ENCODE measurements at places on chromosomes 4 and X. TPM values are rescaled to one million over a fixed set of nuclear protein-coding genes. Genes with fewer than 3 reads are reported as not detected.

The BCAP31 gene
- 45.4 TPM for total RNA-seq

DNA sequence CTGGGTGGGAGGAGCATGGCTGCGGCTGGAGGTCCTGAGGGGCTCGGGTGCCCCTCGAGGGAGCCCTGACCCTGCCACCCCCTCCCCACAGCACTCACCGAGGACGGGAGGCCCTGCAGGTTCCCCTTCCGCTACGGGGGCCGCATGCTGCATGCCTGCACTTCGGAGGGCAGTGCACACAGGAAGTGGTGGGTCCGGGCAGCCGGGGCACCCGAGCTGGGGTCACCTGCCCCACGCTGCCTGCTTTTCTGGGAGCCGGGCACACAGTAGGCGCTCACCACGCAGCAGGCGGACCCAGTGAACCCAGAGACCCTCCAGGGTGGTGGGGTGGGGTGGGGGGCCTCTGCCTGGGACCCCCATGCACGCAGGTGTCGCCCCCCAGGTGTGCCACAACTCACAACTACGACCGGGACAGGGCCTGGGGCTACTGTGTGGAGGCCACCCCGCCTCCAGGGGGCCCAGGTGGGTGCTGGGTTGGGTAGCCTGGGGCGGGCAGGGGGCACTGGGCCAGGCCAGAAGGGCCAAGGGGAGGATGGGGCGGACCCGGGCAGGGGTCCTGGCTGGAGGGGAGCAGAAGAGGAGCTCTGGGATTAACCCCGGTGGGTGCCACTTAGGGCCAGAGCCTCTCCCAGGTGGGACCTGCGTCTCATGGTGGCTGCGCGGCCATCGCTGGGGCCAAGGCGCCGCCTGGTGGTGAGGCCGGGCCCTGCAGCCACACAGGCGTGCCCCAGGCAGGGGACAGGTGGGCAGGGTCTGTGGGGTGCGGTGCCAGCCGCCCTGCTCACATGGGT is 1.4 kb downstream of the HGFAC start:
- DNase-seq = peak; percentile 69

- no peak for DNase-seq
Observed at GRCh38 chr4:108111781-108112180, 57.0 kb downstream of the LEF1 start.

The SNCA gene
- total RNA-seq = 3.9 TPM

DNA sequence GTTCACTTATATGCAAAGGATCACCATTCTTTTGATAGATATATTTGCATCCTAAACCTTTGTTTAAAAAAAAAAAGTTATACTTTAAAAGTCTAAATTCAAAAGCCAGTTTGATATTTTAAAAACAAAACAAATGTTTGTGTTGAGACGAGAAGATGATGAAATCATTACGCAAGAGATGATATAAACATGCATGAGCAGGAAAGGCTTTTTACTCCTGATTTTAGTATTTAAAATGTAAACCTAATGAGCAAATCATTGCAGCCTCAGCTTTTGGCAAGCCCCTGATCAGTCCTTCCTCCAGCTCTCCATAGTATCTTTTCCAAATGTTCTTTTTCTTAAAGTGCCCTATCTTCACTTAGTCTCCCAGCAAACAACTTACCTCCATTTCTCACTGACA is 115.6 kb downstream of the ARAP2 start:
- no peak for DNase-seq

The CNGA1 gene
- 11.7 TPM for total RNA-seq

DNA sequence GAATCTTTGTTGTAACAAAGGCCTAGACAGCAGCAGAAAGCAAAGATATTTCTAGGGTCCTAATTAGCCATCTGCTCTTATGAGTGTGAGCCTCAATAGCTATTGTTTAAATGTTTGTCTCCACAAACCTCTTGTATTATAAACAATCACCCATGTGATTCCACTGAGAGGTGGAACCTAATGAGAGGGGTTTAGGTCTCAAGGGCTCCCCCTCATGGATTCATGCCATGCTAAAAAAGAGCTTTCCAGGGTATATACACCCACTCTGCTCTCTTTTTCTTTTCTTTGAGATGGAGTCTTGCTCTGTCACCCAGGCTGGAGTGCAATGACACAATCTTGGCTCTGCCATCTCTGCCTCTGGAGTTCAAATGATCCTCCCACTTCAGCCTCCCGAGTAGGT is 42.1 kb downstream of the TRIM61 start:
- DNase-seq = no peak

- DNase-seq = no peak
Observed at GRCh38 chr4:169823685-169824084, 65.9 kb upstream of the HPF1 start.

GRCh38 chrX:133608406-133608805 is 193.1 kb upstream of the GPC4 start:
- DNase-seq = no peak

The USP17L10 gene
- not detected for total RNA-seq

The NPY5R gene
- not detected for total RNA-seq

The MTNR1A gene
- total RNA-seq = not detected

The ZNF711 gene
- 13.2 TPM for total RNA-seq

The NALF2 gene
- 0.40 TPM for total RNA-seq

GRCh38 chr4:148420397-148420796 is 21.8 kb downstream of the NR3C2 start:
- no peak for DNase-seq

The ADAMTS3 gene
- total RNA-seq = 1.7 TPM

DNA sequence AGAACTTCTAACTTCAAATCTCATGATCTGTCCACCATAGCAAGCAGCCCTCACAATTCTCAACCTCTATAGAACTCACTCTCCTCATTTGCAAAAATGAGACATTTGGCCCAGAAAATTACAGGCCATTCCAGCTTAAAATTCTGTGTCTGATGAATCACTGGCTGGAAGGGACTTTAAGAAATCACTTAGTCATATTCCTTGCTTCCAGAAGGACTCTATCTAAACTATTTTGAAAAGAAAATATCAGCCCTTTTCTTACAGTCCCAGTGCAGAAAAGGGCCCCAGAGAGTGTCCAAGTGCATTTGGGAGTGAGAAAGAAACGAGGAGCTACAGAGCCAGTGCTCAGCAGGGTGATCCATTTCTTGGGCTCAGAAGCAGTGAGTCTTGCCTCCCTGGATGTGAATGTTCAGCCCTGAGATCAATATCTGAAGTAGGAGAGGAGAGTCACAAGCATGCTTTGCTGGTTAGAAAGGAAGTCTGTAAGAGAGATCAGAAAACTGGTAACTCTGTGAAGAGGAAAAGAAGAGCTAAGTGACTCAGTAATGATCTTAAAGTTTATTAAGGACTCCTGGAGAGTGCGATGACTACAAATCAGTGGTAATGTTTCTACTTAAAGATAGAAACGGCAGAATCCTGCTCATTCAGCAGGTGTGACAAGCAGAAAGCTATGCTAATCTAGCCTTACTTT is 139.8 kb downstream of the PALLD start:
- DNase-seq = no peak

The SHROOM2 gene
- total RNA-seq = 7.4 TPM

DNA sequence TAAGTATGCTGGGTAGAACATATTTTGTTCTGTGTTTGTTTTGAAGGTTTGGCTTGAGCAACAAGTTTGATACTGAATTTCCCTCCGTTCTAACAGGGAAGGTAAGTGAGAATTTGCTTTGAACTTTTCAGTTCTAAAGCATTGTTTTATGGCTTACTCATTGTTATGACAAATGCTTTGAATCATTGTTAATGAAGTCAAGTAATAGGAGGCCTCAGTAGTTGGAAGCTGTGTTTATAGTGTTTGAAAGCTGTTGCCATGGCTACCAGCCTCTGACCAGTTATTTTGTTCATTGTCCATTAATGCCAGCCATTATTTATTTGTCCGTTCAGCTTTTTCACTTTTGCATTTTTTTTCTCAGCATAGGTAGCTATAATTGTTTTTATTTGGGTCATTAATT is 14.4 kb downstream of the CHIC1 start:
- DNase-seq = no peak

The HERC6 gene
- total RNA-seq = 17.2 TPM

- DNase-seq = no peak
Observed at GRCh38 chr4:77268108-77268507, 111.1 kb downstream of the CCNG2 start.

The PARM1 gene
- total RNA-seq = 10.7 TPM

DNA sequence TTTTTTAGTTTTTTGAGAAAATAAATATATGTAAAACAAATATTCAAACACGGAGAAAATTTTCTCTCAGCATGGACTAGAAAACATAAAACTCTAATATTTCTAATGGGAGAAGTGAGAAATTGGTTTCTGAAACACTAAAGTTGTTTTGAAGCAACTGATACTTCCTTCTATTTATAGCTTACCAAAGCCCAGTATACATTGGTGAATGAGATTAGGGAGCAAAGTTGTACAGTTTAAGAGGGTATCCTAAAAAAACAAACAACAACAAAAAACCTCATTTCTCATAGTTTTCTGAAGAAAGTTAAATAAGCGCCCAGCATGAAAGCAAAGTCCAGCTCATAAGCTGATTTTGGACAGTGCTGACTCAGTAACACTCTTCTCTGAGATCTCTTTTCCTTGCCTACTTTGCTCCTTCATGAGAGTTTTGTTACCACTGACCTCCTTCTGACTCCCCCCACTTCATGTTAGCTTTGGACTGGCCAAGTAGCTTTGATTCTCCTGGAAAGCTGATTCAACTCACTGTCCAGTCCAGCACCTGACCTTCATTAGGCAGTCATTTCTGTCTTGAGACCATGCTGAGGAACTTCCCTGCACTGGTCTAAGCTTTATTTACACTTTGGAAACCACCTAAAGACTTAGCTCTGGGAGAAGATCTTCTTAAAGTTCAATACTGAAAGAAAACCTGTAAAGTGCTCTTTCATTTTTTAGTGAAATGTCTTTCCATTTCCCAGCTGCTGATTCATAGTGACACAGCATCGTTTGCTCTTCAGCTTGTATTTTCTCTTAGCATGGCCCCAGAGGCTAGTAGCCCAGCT is 21.8 kb upstream of the P2RY10 start:
- no peak for DNase-seq

Measured in Peyer's patch (tissue), 4 donors.